ENCODE measurements at places on chromosomes 5 and 9.
A peak's percentile ranks its signal among the peaks of the same experiment; 100 is the strongest.

GRCh38 chr9:136084063-136084944, 10.8 kb downstream of the NACC2 start:
- peak; percentile 80 for DNase-seq

DNA sequence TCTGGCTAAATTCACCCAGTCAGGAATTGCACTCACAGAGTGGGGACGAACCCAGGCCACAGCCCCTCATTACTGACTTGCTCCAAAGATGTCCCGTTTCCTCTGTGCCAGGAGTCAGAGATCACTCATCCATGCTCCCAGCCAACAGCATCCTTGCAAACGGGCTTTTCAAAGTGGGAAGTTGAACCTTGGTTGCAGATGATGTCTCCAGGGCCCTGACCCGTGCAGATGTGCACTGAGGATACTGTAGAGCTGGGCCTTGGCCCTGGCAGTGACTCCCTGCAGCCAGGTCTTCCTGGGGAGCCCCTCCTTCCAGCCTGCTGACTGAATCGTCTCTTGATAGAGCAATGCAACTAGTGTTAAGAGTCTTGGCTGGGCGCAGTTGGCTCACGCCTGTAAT, 22.3 kb downstream of the TCF7 start:
- no peak for DNase-seq

DNA sequence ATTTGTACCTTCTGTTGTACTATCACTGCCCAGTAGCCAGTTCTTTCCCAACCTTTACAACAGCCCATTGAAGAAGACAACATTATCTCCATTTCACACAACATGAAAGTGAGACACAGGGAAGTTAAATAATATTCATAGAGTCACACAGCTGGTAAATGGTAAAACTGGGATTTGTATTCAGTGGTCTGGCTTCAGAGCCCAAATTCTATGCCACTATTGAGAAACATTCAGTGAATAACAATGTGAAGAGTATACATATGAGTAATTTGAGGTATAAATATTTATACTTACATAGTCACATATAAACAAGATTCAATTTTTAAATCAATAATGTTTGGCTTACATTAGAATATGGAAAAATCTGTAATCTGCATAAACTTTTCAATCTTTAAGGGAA, 13.8 kb downstream of the SMIM15 start:
- DNase-seq: no peak

- peak; percentile 99 for DNase-seq
Observed at GRCh38 chr9:35079426-35080341, at the start of gene FANCG. TSS of gene FANCG (minus strand) at chr9:35079942. CDS start at chr9:35079524, 418 bp downstream.

DNA sequence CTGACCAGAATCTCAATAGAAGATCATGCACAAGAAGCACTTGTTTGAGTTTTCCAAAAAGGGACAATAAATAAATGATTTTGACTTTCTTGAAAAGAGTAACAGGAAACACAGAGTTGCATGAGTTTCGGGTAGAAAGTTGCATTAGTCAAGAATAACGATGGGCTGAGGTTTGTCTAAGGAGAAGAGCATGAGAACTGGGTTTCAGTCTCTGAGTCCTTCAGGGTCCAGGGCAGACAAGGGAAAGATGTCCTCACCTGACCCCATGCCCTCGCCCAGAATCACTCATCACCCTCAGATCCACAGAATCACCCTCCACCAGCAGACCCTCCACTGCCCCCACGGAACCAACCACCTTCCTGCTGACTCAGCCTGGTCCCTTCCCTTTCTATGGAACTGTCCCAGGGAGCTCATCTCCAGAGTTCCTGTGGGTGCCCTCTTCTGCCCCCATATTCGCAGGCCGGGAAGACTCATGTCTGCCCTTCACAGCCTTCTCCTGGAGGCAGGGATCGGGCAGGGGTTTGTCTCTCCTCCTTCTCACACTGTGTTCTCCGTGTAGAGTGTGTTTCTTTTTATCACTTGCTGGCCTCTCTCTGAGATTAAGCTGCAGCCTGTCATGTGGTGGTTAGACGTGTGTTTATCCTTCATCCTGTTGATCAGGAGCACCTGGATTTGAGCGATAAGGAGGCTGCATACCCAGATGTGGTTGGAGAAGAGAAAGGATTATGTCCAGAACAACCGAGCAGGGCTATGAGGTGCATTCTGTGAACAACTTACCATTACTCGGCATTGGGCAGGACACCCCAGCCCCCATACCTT, 442.6 kb downstream of the MAT2B start:
- no peak for DNase-seq

DNA sequence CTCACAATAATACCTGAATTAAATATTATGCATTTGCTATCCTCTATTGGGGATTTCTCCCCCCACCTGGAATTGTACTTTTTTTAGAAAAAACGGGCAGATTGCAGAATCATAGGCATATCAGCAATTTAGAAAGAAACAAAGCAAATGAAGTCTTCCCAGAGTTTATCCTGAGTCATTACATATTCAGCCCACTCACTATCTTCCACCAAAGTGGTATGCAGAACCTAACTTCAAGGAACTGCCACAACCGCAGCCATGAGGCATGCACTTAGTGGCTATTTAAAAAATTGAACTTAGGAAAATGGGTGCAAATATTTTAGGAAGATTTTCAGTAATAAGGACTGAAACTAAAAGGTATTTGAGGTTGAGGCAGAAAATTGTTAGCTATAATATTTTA, 48.6 kb downstream of the UBAP1 start:
- peak; percentile 88 for DNase-seq

GRCh38 chr9:1031951-1032601, 18.1 kb upstream of the DMRT2 start:
- DNase-seq: peak; percentile 14

DNA sequence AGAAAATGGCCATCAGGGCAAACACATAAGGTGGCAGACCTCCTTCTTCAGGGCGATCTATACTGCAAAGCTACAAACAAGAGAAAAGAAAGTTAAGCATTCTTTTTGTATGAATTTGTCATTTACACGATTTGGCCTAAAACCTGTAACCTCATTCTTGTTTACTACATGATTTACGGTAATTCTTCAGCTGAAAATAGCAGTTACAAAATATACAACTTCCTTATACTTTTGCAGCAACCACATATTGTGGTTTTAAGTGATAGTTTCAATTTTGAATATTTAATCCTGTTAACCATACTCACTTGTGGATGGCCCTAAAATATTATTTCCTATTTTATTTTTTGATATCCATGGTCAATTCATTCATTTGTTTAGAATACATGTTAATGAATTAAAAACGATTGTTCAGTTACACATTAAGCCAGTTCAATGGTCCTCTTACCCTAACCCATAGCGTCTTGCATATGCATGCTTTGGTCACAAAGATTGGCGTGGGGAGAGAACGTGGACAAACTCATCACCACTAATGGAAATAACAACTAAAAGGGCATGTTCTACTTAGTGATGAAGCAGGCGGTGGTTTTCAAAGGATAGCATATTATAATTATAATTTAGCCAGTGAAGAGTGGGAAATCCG, 16.6 kb downstream of the TUT7 start:
- no peak for DNase-seq

- DNase-seq: no peak
Observed at GRCh38 chr9:14131356-14132088, 182.4 kb downstream of the NFIB start.

- no peak for DNase-seq
Observed at GRCh38 chr9:132116583-132116982, 36.9 kb upstream of the MED27 start.

DNA sequence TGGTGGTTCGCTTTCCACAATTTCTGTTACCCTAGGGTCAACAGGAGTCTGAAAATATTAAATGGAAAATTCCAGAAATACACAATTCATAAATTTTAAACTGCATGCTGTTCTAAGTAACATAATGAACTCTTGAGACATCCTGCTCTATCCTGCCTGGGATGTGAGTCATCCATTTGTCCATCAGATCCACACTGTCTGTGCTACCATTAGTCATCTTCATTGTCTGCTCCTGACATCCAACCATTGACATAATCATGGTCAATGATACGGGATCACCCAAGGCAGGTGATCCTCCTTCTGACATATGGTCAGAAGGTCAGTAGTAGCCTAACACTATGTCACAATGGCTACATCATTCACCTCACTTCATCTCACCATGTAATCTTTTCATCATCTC, 276.7 kb upstream of the KIF2A start:
- no peak for DNase-seq

- DNase-seq: no peak
Observed at GRCh38 chr5:5318426-5319190, 103.9 kb upstream of the ICE1 start.

DNA sequence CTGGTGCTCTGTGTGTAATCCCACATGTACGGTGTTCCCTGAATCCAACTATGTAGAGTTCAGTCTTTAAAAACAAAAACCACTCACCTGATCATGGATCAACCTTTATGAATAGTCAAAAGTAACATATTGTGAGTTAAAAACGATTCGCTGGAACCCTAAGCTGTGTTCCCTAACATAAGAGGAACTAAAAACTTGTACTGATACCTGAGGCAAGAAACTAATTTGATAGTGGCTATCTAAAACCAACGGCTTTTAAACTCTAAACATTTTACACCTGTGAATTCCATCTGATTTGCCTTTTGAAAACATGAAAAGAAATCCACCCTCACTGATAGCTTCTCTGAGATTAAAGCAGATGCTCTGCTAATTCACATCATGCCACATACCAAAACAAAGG, 101.5 kb downstream of the DEPDC1B start:
- no peak for DNase-seq

DNA sequence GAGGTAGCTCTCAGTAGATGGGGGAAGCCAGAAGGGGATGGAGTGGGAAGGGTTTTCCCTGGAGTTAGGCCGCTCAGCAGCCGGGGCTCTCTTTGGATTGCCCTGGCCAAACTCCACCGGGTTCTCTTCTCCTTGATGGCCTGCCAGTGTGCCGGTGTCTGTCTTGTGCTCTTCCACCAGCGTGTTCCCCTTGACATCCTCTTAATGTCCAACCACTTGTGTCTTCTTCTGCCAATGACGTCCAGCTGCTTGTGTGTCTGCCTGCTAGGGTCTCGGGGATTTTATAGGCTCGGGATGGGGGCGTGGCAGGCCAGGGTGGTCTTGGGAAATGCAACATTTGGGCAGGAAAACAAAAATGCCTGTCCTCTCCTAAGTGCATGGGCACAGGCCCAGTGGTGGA, 313.1 kb upstream of the PUM3 start:
- no peak for DNase-seq

- DNase-seq: no peak
Observed at GRCh38 chr9:109889456-109889855, 109.5 kb downstream of the PALM2AKAP2 start.

- DNase-seq: no peak
Observed at GRCh38 chr9:95171596-95171995, 145.9 kb downstream of the FANCC start.

GRCh38 chr9:29203244-29203930, 1630.1 kb upstream of the C9orf72 start:
- DNase-seq: no peak

DNA sequence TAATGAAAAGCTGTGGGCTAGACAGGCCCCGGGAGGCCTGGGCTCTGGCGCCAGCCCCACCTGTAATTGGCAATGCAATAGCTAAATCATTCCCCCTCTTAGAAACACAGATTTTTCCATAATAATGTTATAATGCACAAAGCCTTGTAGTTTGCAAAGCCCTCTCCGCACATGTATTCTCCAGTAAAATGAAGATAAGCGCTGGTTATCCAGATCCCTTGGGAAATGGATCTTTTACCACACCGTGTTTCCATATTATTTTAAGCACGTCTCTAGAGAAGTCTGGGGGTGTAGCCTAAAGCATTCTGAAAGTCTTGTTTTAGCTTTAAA, 1.1 kb upstream of the APBA1 start:
- no peak for DNase-seq
